ENCODE measurements at places on chromosomes 16 and 17.

GRCh38 chr17:42653179-42654124 lies 5.6 kb upstream of the TUBG2 start:
- DNase-seq, result no peak

- DNase-seq, result no peak
Measured at GRCh38 chr16:65334081-65334480, 212.2 kb upstream of the CDH11 start.

DNA sequence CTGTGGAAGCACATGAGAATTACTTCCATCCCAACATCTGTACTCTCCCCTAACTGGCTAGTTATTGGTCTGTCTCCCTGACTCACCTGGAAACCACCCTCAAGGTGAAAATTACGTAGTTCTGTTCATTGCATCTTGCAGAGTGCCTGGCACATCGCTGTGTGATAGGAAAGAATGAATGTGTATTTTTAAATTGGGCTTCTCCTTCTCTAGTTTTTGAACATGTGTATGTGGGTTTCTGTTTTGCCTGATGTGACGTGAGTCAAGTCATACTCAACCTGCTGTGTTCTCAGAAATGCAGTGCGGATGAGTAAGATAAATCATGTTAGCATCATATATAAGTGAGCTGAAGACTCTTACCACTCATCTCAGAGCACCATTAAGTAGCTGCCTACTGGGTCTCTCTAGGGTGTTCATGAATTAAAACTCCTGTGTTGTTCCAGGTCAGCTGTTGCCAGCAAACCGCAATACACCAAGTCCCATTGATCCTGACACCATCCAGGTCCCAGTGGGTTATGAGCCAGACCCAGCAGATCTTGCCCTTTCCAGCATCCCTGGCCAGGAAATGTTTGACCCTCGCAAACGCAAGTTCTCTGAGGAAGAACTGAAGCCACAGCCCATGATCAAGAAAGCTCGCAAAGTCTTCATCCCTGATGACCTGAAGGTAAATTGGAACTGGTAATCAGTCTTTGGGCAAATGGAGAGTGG lies 50.2 kb downstream of the HLF start:
- DNase-seq, result no peak

- DNase-seq, result no peak
Measured at GRCh38 chr16:20107083-20107482, 33.4 kb upstream of the GPR139 start.
